ENCODE measurements at places on chromosomes 7 and 10.

DNA sequence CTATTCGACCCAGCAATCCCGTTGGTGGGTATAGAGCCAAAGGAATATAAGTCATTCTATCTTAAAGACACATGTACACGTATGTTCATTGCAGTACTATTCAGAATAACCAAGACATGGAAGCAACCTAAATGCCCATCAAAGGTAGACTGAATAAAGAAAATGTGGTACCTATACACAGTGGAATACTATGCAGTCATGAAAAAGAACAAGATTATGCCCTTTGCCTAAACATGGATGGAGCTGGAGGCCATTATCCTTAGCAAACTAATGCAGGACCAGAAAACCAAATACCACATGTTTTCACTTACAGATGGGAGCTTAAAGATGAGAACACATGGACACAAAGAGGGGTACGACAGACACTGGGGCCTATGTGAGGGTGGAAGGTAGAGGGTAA is 845.3 kb downstream of the TYW1 start:
- no peak for DNase-seq

- no peak for DNase-seq
Observed at GRCh38 chr10:128211064-128211504, 84.9 kb upstream of the MKI67 start.

DNA sequence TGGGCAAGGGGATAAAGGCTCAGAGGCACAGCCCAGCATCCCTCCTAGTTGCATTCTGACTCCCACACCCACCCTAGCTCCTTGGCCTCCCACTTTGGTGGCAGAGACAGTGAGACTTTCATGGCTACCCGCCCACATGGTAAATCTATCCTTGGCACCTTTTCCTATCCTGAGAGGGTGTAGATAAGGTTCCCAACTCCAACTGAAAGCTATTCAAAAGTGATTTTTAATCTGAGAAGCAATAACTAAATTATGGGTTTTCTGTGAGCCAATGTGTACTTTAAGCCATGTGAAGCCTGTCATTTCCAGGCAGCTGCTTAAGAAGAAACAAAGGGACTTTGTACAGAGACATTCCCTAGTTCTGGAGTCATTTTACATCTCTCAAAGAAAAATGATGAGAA is 9.1 kb downstream of the LAMB1 start:
- DNase-seq, result no peak

DNA sequence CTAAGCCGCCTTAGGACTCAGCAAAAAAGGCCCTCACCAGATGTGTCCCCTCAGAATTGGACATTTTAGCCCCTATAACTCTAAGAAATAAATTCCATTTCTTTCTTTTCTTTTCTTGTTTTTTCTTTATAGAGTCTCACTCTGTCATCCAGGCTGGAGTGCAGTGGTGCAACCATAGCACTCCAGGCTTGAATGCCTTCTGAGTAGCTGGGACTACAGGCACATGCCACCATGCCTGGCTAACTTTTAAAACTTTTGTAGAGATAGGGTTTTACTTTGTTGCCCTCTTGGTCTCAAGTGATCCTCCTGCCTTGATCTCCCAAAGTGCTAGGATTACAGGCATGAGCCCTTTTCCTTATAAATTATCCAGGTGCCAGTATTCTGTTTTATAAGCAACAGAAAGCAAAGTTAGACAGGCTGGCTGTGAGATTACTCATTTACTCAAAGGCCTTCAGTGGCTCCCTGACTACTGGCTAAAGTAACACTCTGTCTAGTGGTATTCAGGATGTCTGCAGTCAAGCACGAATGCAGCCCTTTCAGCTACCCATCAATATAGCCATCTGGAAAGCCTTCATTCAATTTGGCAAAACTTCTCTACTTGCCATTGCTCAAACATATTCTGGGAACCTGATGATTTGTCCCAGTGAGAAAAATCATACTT is 128.6 kb downstream of the ICA1 start:
- no peak for DNase-seq

DNA sequence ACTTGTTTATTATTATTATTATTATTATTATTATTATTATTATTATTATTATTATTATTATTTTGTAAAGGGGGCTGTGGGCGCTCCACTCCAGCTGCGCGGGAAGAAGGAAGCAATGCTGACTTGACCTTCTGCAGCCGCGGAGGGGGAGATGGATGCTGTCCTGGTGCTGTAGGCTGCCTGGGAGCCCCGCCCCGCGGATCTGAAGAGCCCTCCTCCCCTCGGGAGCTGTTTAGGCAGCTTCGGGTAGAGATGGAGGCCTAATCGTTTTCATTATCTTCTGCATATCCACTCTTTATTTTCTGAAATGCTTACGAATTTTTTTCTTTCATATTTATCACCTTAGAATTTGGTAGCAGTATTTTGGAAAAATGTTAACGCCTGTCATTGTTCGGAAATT is 101.2 kb upstream of the KLF6 start:
- peak; percentile 75 for DNase-seq

DNA sequence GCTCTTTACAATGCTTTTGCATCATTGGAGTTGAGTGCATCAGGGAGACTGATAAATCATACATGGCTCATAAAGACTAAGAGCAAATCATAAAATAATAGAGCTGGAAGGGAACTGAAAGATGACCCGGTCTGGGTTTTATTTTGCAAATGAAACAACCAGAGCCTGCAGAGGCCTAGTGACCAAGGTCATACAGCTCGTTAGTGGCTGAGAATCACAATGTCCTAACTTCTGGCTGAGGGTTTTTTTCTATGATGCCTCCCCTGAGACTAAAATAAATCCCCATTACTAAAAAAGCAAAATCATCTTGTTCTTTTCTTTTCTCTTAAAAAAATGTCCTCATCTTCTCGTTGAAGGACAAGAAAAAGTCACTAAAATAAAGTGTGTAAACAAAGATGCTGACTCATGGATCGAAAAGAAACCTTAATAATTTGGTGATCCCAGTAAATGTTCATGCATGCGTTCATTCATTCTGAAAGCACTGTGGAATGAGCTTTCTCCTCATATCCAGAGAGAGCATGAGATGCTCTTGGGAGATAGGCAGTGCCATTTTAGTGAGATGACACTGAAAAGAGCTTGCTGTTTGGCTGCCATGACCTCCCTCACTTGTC is 107.8 kb upstream of the PHYHIPL start:
- no peak for DNase-seq
